Stimulated activated CD4-positive, alpha-beta T cell treated with anti-CD3 and anti-CD28 coated beads, TNF-alpha, amount 100 ng/mL, for 4 hours (primary cell): ENCODE measurements at places on chromosomes 4 and X.

GRCh38 chr4:12178614-12179610, 750.2 kb upstream of the HS3ST1 start:
- no peak for DNase-seq

DNA sequence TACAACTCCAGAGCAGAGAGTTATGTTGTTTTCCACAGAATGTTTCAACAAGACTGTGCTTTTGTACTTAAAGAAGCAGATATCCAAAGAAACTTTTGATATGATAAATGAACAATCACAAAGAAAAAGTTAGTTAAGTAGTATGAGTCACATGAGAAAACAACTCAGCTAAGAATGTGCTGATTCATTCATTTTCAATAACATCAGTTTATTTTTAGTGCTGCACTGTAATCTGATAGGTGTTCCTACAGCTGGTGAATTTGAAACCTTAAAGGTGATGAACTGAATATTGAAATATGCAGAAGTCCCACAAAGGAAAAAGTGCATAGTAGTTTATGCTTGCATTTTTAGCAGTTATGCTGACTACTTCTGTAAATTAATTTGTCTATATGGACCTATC, 180.3 kb upstream of the TENM3 start:
- DNase-seq: no peak

GRCh38 chr4:35757836-35758235, 486.5 kb downstream of the ARAP2 start:
- no peak for DNase-seq

GRCh38 chr4:140059159-140059558, 94.8 kb downstream of the MAML3 start:
- no peak for DNase-seq

- DNase-seq: no peak
Observed at GRCh38 chr4:77797239-77797638, 21.9 kb downstream of the CNOT6L start.

DNA sequence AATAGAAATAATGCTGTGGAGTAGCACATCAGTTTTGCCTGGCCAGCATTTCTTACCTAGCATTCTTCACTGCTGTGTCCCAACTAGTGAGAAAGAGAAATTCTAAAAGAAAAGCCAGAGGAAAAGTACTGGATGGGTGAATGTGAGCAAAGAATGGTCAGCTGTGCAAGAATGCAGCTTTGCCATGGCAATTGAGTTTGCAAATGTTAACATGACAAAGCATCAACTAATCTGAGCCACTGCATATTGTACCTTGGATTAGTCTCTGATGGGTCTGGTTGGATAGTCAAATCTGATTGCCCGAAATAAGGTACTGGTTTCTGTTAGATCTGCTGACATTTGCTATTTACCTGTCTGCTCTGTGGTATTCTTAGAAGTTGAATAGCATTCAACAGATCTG, 38.7 kb downstream of the ADD1 start:
- no peak for DNase-seq

GRCh38 chrX:2650865-2651264, 40.2 kb upstream of the CD99 start:
- no peak for DNase-seq

- DNase-seq: no peak
Observed at GRCh38 chr4:151675411-151675971, 85.3 kb downstream of the GATB start.

- no peak for DNase-seq
Observed at GRCh38 chr4:53234111-53234510, 131.8 kb downstream of the SCFD2 start.

DNA sequence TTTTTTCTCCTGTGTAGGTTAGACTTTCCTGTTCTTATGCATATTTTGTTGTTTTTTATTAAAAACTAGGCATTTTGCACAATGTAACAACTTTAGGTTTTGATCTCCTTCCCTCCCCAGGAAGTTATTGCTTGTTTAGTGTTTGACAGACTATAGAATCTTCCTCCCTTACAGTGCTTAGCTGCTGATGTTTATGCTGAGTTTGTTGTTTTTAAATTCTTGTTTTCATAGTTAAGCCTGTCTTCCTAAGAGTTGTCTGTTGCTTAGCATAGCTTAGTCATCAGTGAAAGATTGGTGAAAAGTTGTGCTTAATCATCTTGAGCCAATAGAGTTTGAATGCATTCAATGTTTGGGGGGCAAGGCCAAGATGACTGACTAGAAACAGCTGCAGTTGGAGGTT, 157.5 kb downstream of the NKX6-1 start:
- DNase-seq: no peak

- no peak for DNase-seq
Observed at GRCh38 chr4:9984621-9985020, 36.7 kb downstream of the SLC2A9 start.

DNA sequence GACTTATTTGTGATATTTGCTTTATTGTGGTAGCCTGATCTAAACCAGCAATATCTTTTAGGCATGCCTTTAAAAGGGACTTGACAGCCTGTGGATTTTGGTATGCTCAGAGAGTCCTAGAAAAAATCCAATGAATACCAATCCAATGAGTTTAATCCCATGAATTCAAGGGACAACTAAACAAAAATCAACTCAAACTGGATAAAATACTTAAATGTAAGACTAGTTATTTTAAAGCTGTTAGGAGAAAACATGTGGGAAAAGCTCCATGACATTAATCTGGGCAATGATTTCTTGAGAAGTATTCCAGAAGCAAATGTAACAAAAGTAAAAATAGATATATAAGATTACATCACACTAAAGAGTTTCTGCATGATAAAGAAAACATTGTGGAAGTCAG, 711.5 kb upstream of the PITX2 start:
- no peak for DNase-seq

DNA sequence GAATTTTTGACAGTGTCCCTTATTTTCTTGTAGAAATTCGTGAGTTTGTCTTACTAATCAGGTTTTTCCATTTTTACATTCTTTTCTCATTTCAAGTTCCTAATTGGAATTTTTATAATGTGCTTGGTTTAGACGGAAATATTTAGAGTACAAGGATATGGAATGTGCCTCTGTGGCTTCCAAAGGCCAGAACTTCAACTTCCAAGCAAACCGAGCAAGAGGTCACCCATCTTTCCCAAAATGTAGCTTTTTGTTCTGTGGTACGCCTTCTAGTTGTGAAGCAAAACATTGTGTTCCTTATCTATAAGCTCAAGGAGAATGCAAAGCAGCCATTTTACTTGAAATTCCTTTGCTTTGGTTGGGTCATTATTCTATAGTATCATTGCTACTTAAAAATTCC, 212.8 kb upstream of the PACRGL start:
- no peak for DNase-seq

GRCh38 chrX:12887767-12888166, 18.7 kb upstream of the TLR8 start:
- DNase-seq: no peak

- no peak for DNase-seq
Observed at GRCh38 chr4:110742143-110742542, 119.3 kb upstream of the PITX2 start.
